ENCODE measurements at places on chromosomes 4 and X.

GRCh38 chrX:101462892-101463291 lies 22.4 kb upstream of the ARMCX4 start:
- DNase-seq, result no peak

- peak; percentile 51 for DNase-seq
Measured at GRCh38 chrX:80812176-80812575, 2.5 kb upstream of the BRWD3 start.

GRCh38 chr4:95549246-95550114 lies 707 bp upstream of the UNC5C start:
- peak; percentile 33 for DNase-seq

DNA sequence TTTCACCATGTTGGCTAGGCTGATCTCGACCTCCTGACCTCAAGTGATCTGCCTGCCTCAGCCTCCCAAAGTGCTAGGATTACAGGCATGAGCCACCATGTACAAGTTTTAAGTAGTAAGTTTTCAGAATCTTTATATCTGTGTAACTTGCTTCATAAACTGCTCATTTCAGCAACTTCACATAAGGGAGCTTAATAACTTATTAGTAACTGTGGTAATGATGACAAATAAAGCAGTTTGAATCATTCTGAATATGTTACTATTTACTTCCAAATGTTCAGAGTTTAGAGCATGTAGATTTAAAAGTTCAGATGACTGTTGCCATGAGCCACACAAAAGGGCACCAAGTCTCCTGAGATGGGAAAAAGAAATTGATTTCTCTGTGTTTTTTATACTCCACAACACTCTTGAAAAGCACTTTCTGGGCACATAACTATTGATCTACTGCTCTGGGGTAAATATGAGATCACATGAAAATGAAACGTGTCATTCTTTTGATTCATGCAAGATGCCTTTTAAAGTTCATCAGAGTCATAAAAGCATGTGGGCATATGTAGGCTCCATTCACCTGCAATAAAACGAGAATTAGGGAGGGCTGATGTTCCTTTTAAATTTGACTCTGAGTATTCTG lies 14.1 kb upstream of the CA5B start:
- no peak for DNase-seq

GRCh38 chr4:31328932-31329331 lies 608.8 kb downstream of the PCDH7 start:
- no peak for DNase-seq

- no peak for DNase-seq
Measured at GRCh38 chr4:24611575-24611974, 27.2 kb upstream of the DHX15 start.

- DNase-seq, result no peak
Measured at GRCh38 chr4:81527115-81527514, 55.4 kb upstream of the RASGEF1B start.

DNA sequence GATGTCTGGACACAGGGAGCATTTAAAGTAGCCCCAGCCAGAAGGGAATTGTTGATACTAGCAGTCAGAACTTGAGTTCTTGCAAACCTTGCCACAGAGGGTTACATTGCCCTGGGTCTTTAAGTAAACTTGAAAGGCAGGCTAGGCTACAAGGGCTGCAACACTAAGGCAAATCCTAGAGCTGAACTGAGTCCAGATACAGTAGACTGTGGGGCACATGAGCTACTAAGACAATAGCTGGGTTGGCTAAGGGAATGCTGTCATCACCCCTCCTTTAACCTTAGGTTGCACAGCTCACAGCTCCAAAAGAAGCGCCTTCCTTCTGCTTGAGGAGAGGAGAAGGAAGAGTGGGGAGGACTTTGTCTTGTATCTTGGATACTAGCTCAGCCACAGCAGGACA lies 35.6 kb downstream of the SH3BGRL start:
- no peak for DNase-seq

- no peak for DNase-seq
Measured at GRCh38 chr4:107989162-107989536, 540 bp upstream of the HADH start.

- DNase-seq, result no peak
Measured at GRCh38 chr4:149077181-149077580, 635.0 kb upstream of the NR3C2 start.

- DNase-seq, result no peak
Measured at GRCh38 chr4:173185847-173186510, 17.4 kb downstream of the GALNT7 start.

Data from activated CD4-positive, alpha-beta T cell treated with anti-CD3 and anti-CD28 coated beads, Interleukin-2, amount 10 ng/mL, durations not matched to agents 7 days and 5 days (primary cell).